H4 (cell line): ENCODE measurements at places on chromosomes 7 and 10. TPM values are rescaled to one million over a fixed set of nuclear protein-coding genes. Genes with fewer than 3 reads are reported as not detected.

- DNase-seq = no peak
Measured at GRCh38 chr7:98091061-98091460, 15.6 kb upstream of the LMTK2 start.

The CUEDC2 gene
- total RNA-seq = 47.4 and 64.5 TPM in 2 replicates

The MSMB gene
- not detected in 2 replicates for total RNA-seq

The GPR22 gene
- not detected in 2 replicates for total RNA-seq

The PITX3 gene
- total RNA-seq = not detected in 2 replicates
